Stimulated activated CD4-positive, alpha-beta T cell treated with anti-CD3 and anti-CD28 coated beads, Interleukin-12 subunit alpha, Interleukin-12 subunit beta, amount 100 ng/mL, for 48 hours (primary cell): ENCODE measurements at places on chromosomes 5 and 9.

DNA sequence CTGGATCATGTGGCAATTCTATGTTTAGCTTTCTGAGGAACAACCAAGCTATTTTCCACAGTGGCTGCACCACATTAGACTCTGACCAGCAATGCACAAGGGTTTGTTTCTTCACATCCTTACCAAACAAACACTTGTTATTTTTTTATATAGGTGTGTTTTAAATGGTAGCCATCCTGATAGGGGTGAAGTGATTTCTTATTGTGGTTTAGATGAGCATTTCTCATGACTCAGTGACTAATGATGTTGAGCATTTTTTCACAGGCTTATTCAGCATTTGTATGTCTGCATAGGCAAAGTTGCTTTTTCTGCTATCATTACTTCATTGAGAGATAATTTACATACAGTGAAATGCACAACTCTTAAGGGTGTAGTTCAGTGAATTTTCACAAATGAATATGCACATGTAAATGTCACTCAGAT is 36.0 kb downstream of the ANKRD33B start:
- no peak for DNase-seq

- DNase-seq, result no peak
Measured at GRCh38 chr5:169051351-169051750, 249.6 kb downstream of the SLIT3 start.

- DNase-seq, result no peak
Measured at GRCh38 chr9:26537211-26537610, 355.4 kb downstream of the CAAP1 start.

- no peak for DNase-seq
Measured at GRCh38 chr5:69288069-69288468, 44.5 kb downstream of the CCDC125 start.

DNA sequence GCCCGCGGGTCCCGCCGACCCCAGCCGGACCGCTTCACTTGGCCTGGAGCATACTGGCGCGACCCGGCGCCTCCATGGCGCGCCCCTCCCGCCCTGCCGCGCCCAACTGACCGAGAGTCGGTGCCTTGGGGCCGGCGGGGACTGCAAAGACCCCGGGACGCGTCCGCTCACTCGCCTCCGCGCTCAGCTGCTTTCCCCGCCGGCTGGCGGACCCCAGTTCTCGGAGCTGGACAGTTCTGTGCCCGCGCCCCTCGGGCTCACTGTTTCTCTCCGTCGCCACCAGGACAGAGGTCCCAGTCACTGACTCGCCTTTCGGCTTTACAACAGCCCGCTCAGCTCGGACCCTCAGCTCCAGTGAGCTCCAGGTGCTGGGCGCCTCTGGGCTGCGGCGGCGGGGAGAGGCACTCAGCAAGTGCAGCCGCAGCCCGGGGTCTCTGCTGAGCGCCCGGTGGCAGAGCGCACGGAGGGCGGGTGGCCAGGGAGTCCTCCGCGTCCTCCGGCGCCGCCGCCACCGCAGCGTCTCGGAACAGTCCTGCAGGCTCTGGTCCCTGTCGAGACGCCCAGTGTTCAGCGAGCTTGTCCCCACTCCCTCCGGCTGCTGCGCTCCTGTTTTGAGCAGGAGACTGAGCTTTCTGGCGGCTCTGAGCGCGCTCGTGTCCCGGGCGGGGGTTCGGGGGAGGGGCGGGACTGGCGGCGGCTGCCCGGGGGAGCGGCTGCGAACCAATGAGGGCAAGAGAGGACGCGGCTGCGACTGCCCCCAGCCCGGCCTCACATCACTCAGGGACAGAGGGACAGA is at the start of gene SMIM32:
TSS of gene SMIM32 (minus strand) at position 637 of the 796 bp plus-strand sequence. CDS start 638 bp downstream, outside the sequence.
- no peak for DNase-seq

GRCh38 chr5:115801984-115802383 is 14.5 kb downstream of the CDO1 start:
- DNase-seq, result no peak

- DNase-seq, result no peak
Measured at GRCh38 chr5:124342027-124342471, 404.4 kb downstream of the ZNF608 start.

DNA sequence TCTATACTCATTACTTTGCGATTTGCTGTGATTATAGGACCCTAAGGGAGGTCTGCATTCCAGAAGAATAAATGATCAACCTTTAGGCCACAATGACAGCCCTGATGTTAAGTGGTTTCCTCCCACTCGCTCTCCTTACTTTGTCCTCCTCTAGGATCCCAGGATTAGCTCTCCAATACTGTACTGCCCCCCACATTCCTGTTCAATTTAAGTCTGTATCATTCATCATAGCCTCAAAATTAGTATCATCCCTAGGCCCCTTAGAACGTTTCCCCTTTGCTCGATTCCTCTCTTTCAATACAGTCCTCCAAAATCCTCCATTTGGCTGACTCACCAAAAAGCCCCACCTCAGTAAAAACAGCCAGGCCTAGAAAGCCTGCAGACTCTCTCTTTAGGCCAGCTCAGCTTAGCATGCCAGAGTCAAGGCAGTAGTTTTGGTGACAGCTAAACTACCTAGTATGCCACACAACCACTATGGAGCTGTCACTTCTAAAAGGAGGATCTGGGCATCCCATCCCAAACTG is 24.4 kb downstream of the RNF145 start:
- DNase-seq, result peak; percentile 27

DNA sequence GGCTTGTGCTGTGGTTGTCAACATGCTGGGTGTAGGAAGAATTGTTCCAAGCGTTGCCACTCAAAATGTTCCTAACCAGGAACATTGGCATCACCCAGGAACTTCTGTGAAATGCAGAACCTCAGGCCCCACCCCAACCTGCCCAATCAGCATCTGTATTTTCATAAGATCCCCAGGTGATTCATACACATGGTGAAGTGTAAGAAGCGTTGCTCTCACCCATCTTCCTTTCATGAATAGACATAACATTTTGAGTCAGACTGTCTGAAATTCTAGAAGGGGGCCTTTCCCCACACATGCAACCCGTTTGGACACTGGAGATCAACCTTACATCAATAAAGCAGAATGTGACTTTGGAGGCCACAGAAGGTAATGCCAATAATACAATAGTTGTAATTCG is 9.3 kb upstream of the AFAP1L1 start:
- DNase-seq, result no peak

DNA sequence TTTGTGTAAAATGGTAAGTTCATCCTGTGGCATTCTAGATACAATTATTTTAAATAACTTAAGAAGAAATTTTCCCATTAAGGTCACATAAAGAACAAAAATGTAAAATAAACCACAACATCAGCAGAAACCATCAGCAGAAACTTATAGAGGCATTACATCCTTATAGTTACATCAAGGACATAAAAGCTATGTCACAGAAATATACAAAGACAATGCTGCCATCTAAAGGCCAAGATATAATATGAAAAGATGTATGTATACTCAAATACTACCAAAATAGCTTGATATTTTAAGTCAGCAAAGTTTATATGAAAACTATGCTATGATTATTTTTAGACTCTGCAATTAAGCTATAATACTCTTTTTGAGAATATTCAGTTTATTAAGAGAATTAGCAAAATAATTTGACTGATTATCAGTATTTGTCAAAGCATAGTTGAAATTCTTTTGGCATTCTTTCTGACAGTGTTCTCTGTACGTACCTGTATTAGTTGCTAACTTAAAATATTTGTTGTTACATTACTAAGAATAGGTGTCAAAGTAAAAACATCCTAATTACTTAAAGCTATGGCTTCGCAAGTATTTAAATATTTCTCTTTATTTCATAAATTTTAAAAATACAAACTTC is 36.2 kb downstream of the FBXL17 start:
- DNase-seq, result no peak

DNA sequence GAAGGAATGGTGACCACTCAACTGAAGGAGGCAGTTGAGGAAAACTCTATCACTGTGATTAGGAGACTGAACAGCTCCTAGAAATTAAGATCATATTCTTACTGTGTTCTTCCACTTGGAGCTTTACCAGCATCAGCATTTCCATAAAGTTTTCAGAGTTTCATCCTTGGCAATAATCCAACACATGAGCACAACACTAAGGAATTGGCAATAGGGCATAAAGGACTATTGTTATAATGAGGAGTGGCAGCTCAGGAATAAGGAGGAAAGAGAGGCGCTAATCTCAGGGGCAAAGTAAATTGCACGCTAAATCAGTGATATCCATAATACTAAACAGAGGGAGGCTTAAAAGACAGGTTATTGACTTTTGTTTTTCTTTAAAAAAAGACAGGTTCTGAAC is 338.9 kb downstream of the EFNA5 start:
- no peak for DNase-seq

- no peak for DNase-seq
Measured at GRCh38 chr9:121298689-121299466, 30.9 kb downstream of the GSN start.
